GM23338 (cell line): ENCODE measurements at places on chromosomes 5 and 9. TPM values are rescaled to one million over a fixed set of nuclear protein-coding genes. Genes with fewer than 3 reads are reported as not detected.

DNA sequence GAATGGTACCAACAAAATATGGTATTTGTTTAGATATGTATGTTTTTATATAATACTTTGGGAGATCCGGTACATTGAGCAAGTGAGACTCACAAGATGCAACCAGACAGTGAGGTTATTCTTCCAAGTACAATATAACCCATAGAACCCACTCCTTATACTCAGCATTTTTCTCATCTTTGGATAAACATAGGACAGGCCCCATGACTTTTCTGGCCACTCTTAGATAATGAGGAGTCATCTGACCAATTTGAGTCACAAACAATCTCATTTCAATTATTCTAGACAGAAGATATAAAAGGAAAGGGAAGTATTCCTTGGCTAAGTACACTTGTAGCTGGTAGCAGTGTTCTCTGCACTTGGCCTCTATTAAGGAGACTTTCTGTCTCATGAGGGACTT, 150.2 kb downstream of the SGCD start:
- DNase-seq = no peak

DNA sequence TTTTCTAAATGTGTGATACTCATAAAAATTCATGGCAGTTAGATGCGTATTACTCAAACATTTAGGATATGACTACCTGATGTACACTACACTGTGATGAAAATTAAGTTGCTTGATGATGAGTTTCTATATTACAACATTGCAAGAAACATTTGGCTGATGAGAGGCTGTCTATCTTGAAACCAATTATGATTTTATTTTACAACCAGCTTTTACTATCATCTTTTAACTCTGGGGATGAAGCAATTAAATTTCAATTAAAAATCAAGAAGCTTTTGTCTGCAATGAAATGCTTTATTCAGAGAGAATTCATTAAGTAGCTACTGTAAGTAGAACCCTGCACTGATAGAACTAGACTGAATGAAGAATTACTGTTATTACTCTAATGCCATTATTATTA, 500.4 kb downstream of the KCTD16 start:
- no peak for DNase-seq

GRCh38 chr5:138128334-138128733, 10.9 kb downstream of the NME5 start:
- no peak for DNase-seq

OCLN gene
- total RNA-seq = 61.6 and 79.7 TPM in 2 replicates

PCDHGB5 gene
- 15.7 and 18.5 TPM in 2 replicates for total RNA-seq

DNA sequence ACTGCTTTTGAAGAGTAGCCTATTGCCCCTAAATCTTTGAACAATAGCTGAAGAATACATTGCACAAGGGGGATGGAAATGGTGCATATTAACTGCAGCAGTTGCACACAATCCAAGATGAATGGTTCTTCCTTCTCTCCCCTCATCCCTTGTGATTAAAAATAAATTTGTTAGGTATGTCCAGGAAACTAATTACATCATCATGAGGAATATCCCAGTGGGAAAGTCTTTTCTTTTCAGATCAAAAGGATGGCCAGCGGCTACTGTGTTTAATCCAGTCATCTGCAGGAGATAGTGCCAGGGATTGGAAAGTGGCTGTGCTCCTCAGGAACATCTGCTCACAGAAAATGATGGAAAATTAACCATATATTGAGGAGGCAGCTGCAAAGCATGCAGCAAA, 508.4 kb upstream of the SEMA6A start:
- DNase-seq = no peak
